ENCODE measurements at places on chromosomes 16 and 17.

GRCh38 chr16:31301708-31302400, 42.1 kb downstream of the ITGAM start:
- no peak for DNase-seq

GRCh38 chr16:64346080-64346479, 775.8 kb downstream of the CDH11 start:
- no peak for DNase-seq

GRCh38 chr16:81795193-81795592, 16.1 kb downstream of the PLCG2 start:
- DNase-seq: no peak

GRCh38 chr17:67759355-67760171, 41.8 kb downstream of the NOL11 start:
- no peak for DNase-seq

DNA sequence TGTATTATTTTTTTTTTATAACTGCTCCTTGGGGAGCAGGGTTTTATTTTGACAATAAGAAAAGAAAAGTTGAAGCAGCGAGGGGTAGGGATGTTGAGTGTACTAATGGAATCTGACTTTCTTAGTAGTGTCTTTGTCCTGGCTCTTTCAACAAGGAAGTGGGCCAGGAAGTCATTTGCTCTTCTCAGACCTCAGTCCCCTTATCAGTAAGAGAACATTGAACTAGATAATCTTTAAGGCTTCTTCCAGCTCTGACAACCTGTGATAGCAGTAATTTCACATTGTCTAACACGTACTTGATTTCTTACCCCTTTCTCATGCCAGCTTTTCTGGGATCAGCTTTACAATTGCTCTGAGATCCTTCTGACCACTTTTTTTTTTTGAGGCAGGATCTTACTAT, 8.3 kb downstream of the LIG3 start:
- DNase-seq: no peak

GRCh38 chr17:76734080-76734840, 2.9 kb downstream of the SRSF2 start:
- DNase-seq: no peak
